ENCODE measurements at places on chromosomes 11 and 22. TPM values are rescaled to one million over a fixed set of nuclear protein-coding genes. Genes with fewer than 3 reads are reported as not detected.
A peak's percentile ranks its signal among the peaks of the same experiment; 100 is the strongest.

Gene MIOX
- not detected for total RNA-seq

Gene IFITM10
- total RNA-seq: 0.92 TPM

Gene ATG2A
- total RNA-seq: 10.7 TPM

GRCh38 chr11:114192841-114193389, 103.3 kb upstream of the NNMT start:
- DNase-seq: no peak

GRCh38 chr11:79708319-79708932, 267.6 kb upstream of the TENM4 start:
- no peak for DNase-seq

DNA sequence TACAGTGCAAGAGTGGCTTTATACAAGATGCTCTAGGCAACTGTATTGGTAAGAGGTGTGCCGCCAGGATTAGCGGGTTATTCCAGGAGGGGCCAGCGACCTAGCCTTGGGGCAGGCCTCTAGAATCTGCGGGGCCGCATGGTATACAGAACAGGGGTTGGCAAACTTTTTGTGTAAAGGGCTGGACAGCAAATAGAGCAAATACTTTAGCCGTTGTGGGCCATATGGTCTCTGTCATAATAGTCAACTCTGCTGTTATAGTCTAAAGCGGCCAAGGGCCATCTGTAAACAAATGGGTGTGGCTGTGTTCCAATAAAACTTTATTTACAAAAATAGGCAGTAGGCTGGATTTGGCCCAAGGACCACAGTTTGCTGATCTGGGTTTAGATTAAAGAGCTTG, 32.6 kb downstream of the FBLN1 start:
- DNase-seq: peak; percentile 35

DNA sequence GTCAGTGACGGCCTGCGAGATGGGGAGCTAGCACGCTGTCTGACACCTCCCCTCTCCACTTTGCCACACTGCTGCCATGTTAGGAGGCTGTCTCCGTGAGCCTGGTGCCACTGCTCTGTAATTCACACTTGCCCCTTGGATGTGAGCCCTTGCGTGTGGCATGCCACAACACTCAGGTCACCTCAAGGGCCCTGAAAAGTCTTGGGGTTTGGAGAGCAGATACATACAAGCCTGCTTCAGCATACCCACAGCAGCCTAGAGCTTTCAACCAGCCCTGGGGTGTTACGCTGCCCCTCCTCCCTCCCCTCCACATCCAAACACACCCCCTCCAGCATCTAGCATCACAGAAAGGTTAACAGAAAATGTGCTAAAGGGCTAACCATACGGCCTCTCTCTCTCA, 69.5 kb upstream of the TBCEL start:
- no peak for DNase-seq

- DNase-seq: no peak
Measured at GRCh38 chr11:104338186-104338585, 174.2 kb upstream of the PDGFD start.

- DNase-seq: no peak
Measured at GRCh38 chr11:35146074-35146521, 7.1 kb downstream of the CD44 start.

GRCh38 chr11:106161775-106162634, 84.5 kb downstream of the AASDHPPT start:
- DNase-seq: no peak

GRCh38 chr11:26704249-26704648, 17.6 kb downstream of the SLC5A12 start:
- no peak for DNase-seq

DNA sequence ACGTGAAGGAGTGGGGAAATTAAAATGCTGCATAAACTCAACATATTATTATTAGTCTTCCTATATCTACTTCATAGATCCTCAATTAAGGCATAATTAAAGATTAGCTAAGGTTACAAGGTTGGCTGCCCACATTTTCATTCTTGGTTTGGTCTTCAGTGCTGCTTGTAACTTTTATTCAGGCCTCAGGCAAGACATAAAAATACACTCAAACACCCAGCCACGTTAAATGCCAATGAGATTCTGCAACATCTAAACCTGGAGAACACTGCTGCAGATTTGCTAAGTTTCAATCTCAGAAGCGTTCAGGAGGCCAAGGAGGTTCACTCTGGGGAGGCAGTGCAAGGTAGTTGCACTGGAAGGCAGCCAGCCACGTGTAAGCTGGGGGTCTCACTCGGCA, 358.7 kb upstream of the NARS2 start:
- DNase-seq: no peak

DNA sequence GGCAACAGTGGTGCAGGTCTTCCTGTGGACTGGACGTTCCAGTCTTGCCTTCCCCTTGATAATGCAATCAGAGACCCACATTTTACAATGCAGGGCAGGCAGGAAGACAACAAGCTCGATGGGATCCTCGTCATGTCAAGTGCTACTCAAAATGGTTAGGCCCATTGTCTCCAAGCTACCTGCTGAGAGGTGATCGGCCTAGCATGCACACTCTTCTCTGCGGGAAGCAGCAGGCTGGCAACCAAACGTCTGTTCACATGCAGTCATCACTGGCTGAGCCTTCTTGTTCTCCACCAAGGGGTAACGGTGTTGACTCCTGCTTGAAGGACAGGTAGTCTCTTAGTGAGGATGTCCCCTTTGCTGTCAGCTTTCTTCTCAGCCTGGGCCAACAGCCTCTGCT, 25.5 kb upstream of the CD82 start:
- no peak for DNase-seq

Measured in Right ventricle myocardium inferior (tissue), 1 donor.